NCI-H460 (cell line): ENCODE measurements at places on chromosomes 7 and 10. TPM values are rescaled to one million over a fixed set of nuclear protein-coding genes. Genes with fewer than 3 reads are reported as not detected.

GRCh38 chr7:50771120-50772002 lies 11.3 kb downstream of the GRB10 start:
- DNase-seq, result no peak

DNA sequence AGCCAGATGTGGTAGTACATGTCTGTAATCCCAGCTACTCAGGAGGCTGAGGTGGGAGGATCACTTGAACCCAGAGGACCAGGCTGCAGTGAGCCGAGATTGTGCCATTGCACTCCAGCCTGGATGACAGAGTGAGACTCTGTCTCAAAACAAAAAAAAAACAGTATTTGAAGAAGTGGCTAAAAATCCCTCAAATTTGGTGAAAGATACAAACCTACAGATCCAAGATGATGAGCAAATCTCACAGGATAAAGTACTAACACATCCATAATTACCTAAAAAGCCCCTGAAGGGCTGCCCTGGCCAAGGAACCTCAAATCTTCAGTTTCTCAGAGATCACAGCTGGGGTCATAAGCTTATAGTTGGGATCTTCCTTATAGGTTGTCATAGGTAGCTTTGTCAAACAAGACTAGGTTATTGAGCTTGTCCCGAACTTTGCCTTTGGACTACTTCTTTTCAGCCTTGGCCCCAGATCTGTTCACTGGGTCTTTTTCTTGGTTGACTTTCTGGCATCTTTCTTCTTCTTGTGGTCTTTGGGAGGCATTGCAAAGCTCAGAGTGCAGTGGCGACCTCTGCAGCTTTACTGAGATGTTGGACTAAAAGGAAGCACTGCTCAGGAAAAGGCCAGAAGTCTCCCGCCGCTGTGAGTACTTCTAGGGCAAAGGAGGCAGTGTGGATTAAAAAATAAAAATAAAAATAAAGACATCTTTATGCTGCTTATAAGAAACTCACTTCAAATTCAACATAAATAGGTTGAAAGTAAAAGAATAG lies 28.6 kb upstream of the SAR1A start:
- no peak for DNase-seq

- no peak for DNase-seq
Measured at GRCh38 chr7:157978766-157979165, 608.9 kb downstream of the PTPRN2 start.

DNA sequence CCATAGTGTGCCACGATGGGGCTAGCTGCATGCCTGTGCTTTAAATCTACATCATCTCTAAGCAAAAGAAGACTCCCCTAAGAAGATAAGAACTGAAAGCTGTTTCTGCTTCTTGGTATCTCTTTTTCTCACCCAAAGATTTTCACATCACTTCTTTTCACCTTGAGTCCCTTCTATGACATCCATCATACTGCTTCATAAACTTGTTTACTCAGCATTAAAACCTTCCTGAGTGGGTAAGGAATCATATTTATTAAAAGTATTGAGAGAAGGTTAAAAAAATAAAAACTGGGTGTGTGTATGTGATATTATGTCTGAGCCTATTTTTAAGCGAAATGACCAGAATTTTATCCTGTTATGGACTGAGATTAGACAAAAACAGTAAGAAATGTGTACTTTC lies 150.3 kb downstream of the HPSE2 start:
- no peak for DNase-seq

- DNase-seq, result no peak
Measured at GRCh38 chr7:37768611-37769010, 79.8 kb upstream of the NME8 start.

DNA sequence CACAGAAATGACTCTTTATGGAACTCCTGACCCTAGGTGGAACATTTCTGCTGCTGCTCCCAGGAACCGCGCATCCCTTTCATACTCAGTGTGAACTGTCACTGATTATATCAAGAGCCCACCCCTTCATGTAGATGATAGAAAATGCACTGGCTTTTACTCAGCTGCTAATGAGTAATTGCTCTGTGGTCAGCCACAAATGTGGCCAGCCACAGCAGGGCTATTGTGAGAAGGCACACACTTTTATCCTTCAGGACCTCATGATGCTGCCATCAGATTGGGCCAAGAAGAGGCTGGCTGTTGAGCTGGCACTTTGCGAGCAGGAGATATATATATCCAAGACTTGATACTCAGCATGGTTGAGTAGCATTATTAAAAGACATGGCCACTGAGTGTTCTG lies 124.7 kb downstream of the CFAP58 start:
- no peak for DNase-seq

DNA sequence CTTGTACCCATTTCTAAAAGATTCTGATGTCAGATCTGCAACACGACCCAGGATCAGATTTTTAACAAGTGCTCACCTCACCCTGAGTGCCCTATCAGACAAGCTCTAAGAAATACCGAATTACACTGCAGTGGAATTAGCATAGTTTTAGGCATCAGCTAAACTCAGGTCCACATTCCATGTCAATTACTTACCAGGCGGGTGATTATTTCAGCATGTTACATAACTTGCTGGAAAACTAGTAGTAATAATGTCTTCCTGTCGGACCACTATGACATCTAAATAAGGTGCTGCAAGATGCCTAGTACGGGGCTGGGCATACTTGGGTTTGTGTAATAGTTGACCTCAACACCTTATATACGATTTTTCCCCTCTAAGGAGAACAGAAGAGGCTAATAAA lies 21.0 kb downstream of the TRIL start:
- DNase-seq, result no peak

DNA sequence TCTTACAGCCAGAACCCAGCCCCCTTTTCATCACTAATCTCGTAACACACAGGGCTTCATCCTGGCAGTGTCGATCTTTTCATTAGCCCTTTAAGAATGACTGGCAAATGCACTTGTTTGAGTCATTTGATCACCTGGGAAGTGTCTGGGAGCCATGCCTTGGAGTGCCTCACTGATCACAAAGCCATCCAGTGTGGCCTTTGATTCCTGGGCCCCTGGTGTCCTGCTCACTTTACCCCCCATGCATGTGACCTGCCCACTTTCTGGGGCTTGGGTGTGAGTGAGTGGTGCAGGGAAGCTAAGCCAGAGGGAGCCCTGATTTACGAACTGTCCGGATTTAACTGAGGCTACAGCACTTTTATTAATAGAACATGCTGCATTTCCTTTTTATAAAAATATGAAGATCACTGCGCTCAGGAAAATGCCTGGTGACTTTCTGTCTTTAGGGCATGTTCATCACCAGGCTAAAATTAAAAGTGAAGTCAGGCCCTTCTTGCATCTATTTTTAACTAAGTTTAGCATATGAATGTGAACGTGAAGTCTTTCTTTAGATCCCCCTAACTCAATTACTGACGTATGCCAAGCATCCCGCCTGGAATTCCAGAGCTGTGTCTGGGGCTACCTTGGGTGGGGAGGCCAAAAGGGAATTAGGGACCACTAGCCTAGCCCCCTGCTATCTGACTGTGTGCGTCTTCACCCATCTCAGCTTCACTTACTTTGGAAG lies 23.6 kb downstream of the RBM20 start:
- no peak for DNase-seq

GRCh38 chr10:67114945-67115344 lies 189.1 kb downstream of the LRRTM3 start:
- DNase-seq, result no peak

- no peak for DNase-seq
Measured at GRCh38 chr7:27779873-27780272, 39.9 kb downstream of the TAX1BP1 start.

DNA sequence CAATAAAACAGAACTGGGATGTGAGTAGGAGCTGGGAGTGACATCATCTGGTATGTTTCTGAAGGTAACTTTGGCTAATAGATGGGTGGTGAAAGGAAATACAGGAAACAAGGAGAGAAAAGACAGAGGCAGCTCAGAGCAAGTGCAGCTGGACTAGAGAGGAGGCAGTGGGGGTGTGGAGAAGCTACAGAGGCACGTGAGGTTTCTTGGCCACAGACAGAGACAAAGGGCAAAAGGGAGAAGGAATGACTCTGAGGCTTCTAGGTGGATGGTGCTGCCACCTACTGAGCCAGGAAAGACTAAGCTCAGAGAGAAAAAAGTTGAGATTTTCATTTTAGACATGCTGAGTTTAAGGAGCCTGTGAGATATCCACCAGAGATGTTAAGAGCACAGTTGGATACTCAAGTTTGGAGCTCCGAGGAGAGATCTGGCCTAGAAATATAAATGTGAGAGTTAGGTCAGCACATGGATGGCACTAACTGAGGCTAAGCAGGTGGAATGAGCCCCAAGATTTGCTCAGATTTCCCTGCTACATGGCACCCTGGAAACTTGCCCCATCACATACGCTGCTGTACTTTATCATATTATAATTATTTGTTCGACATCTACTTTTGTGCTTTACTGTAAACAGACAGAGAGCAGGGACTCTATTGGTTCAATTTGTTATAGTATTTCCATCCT lies 293.0 kb upstream of the IMMP2L start:
- peak; percentile 46 for DNase-seq

GRCh38 chr7:150968734-150969372 lies 9.3 kb downstream of the KCNH2 start:
- DNase-seq, result peak; percentile 38

GRCh38 chr10:133342942-133343341 lies 4.2 kb upstream of the PRAP1 start:
- no peak for DNase-seq

GRCh38 chr10:122458693-122459092 lies 2.7 kb upstream of the HTRA1 start:
- no peak for DNase-seq

DNA sequence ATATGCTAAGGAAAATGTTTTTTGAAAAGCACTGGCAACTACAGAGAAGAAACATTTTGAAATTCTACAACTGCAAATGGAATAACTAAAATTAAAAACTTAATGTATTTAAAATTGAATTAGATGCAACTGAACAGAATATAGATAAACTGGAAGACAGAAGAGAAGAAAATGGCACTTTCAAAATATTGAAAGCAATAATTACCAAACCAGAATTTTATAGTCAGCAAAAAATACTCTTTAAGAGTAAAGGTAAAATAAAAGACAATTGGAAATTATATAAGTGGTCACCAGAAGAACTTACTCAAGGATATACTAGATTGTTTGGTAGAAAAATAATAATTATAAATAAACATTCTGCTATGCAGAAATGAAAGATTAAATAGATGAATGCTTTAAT lies 927.7 kb upstream of the ZWINT start:
- no peak for DNase-seq

DNA sequence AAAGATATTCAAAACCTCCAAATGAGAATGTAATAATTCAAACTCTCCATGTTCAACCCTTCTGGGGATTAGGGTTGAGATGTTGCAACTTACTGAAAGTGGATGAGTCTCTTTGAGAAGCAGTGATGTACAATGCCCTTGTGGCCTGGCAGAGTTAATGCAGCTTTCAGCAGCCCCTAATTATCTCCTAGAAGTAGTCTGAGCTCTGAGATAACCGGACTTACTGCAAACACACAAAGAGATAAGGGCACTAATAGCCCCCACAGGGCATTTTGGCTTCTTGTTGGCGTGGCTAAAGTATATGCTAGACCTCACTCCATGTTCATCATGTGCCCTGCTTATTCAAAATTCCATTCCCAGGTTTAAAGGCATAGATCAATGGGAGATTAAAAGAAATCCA lies 404.7 kb downstream of the NEBL start:
- no peak for DNase-seq

GRCh38 chr7:132433301-132433700 lies 143.0 kb downstream of the PLXNA4 start:
- no peak for DNase-seq

- DNase-seq, result no peak
Measured at GRCh38 chr7:25517906-25518305, 289.6 kb upstream of the NPVF start.

DNA sequence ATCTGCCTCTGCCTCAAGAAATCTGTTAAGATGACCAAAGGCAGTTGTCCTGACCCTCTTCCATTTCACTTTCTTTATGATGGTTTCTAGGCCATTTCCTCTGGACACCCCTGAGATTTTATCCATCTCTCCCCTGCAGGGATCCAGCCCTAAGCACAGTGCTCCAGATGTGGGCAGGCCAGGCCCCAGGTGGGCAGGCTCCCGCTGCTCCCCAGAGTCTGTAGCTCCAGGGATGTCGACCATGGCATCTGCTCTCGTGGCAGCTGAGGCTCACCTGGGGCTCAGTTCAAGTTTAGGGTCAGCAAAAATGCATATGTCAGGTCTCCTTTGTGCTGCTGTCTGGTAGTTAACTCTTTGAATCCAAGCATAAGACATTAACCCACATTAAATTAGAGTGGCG lies 11.8 kb downstream of the CEP41 start:
- DNase-seq, result no peak

DNA sequence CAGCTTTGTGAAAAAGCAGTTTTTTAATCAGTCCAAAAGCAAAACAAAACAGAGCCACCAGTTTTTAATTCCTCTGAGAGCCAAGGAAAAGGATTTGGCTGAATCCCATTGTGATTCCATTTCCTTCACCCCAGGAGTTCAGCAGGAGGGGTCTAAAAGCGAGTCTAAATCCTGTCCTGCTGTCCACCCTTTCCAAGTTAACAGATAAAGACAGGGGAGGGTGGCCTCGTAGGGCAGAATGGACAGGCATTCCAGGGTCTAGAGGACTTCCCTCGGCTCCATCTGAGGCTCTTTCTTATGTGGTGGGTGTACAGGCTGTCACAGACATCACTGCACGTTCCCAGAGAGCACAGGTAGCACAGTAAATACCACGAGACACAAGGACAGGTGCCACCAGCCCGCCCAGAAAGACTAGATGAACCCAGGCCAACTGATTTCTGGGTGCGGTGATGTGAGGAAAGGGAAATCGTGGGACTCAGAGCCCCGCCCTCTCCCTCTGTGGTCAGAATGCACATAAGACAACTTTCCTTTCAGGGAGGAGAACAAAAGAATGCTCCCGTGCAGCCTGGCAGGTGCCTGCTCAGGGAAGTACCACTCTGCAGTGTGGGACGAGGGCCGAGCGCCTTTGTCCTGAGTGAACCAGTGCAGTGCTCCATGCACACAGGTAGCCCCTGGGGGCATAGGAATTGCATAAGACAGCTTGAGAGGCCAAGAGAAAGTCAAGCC lies 119.7 kb downstream of the ABLIM1 start:
- no peak for DNase-seq

DNA sequence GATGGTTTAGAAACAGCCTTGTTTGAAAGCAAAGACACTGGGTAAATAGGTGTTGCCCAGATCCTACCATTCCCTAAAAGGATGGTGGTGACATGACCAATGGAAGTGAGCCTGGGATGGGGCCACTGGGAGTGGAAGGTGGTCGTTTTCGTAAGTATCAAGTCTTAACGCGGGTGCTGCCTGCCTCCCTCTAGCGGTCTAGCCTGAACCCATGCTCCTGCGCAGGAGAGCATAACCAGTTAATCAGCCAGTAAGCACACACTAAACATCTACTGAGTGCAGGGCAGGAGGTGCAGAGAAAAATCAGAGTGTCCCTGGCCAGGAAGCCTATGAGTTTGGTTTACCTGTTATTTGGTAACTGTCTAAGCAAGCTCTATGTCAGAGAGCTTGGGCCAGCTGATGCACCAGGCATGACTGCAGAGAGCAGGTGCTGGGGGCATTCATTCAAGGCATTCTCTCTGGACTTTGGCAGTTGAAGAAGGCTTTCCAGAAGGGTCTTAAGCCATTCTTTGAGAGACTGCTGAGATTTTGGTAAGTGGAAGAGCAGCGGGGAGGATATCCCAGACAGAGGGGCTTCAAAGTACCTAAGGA lies 930 bp downstream of the GARIN1A start:
- DNase-seq, result no peak

- no peak for DNase-seq
Measured at GRCh38 chr7:112744818-112745217, 45.4 kb downstream of the TMEM168 start.

CCM2 gene
- 24.8 and 27.4 TPM in 2 replicates for total RNA-seq

TMEM229A gene
- total RNA-seq, result not detected in 2 replicates

UBE2D4 gene
- total RNA-seq, result 13.9 and 18.3 TPM in 2 replicates

TMEM178B gene
- 9.6 and 10.9 TPM in 2 replicates for total RNA-seq

BMPER gene
- total RNA-seq, result 3.0 and 3.5 TPM in 2 replicates

COL13A1 gene
- total RNA-seq, result 0.15 and 0.20 TPM in 2 replicates

NKX6-2 gene
- not detected in 2 replicates for total RNA-seq

AKR1D1 gene
- not detected in 2 replicates for total RNA-seq

ACTL6B gene
- not detected in 2 replicates for total RNA-seq
